Natural killer cell (primary cell): ENCODE measurements at places on chromosomes 16 and 17. TPM values are rescaled to one million over a fixed set of nuclear protein-coding genes. Genes with fewer than 3 reads are reported as not detected.

Gene PPM1E
- not detected for total RNA-seq

GRCh38 chr16:61763013-61763412 lies 273.2 kb downstream of the CDH8 start:
- DNase-seq, result no peak

- DNase-seq, result no peak
Observed at GRCh38 chr17:45315648-45316433, 979 bp downstream of the MAP3K14 start.

DNA sequence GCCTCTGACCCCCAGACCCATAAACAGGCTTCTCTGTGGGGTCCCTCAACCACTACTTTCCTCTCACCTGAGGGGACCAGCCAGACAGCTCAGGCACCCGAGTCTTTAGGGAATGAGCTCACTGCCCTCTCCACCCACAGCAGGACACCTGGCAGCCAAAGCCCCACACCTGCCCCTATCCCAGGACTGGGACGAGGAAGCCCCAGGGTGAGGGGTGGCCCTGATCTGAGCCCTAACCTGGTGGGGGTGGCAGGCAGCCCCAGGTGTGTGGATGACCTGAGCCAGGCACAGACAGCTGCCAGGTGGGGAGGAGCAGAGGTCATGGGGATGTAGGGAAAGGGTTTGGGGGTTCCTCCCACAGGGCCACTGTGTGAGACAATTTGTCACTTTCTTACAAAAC lies 1.7 kb upstream of the TEX19 start:
- no peak for DNase-seq

DNA sequence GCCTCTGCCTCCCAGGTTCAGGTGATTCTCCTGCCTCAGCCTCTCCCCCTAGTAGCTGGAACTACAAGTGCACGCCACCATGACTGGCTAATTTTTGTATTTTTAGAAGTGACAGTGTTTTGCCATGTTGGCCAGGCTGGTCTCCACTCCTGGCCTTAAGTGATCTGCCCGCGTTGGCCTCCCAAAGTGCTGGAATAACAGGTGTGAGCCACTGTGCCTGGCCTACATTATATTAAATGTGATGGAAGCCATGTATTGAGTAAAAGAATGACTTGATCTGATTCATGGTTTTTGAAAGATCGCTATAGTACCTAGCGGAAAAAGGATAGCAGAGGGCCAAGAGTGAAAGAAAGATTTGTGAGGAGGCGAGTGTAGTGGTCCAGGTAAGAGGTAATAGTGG lies 2.7 kb upstream of the PPM1D start:
- no peak for DNase-seq

DNA sequence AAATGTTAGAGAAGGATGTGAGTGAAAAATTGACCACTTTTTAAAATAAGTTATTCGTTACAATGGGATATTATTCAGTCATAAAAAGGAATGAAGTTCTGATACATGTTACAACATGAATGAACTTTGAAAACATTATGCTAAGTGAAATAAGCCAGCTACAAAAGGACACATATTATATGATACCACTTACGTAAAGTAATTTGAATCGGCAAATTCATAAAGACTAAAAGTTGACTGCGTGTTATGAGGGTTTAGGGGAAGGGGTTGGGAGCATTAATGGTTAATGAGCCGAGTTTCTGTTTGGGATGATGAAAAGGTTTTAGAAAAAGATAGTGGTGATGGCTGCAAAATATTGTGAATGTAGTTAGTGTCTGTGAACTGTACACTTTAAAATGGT lies 73.1 kb downstream of the USP32 start:
- no peak for DNase-seq

- no peak for DNase-seq
Observed at GRCh38 chr17:6097005-6097279, 26.8 kb downstream of the WSCD1 start.

- no peak for DNase-seq
Observed at GRCh38 chr17:73610331-73610911, 33.8 kb downstream of the SDK2 start.

DNA sequence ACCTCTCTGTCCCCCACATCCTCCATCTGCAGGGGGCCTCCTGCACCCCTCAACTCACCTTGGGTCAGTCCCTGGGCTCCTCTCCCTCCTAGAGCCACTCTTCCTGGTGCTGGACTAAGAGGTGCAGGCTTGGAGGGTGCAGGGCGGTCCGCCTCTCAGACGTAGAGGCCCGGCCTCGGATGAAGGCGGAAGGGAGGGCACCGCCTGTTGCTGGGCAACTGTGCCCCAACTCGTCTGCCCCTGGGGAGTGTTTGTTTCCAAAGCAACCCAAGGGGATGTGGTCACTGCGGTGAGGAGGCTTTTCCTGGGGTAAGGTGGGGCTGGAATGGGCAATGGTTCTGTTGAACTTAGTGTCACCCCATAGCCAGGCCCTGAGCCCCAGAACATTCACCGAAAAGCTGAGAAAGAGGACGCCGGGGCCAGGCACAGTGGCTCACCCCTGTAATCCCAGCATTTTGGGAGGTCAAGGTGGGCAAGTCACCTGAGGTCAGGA lies at the start of gene C16orf54:
Gene C16orf54, minus strand, starts transcription at position 138 of the 493 bp plus-strand sequence. CDS start 1,039 bp downstream, outside the sequence.
- DNase-seq, result peak; percentile 97

- no peak for DNase-seq
Observed at GRCh38 chr17:79930062-79930876, 91.0 kb upstream of the CBX4 start.

DNA sequence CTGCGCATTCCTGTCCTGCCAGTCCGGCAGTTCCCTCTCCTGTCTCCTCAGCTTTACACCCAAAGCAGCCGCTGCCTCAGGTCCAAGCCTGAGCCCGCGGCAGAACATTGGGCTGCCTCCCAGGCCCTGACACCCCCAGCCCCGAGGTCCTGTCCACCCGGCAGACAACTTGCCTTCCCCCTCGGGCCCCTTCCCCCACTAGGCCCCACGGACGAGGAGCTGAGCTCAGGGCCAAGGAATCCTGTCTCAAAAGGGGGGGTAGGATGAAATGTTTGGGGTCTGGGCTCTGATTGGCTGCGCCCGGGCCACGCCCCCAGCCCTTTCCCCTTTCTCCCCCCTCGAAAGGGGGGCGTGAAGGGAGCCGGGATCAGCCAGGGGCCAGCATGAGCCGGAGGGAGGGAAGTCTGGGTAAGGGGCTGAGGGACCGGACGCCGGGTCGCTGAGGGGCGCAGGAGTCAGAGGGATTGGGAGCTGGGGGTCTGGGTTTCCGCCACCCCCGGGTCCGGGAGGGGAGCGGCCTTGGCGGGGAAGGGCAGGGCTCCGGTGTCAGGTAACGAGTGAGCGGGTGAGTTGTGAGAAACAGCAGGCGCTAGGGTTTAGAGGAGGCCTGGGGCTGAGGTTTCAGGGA lies at the start of gene CTF1:
Gene CTF1, plus strand, starts transcription at position 354 of the 628 bp plus-strand sequence. Its CDS starts 30 bp downstream, at position 384.
- DNase-seq, result no peak

DNA sequence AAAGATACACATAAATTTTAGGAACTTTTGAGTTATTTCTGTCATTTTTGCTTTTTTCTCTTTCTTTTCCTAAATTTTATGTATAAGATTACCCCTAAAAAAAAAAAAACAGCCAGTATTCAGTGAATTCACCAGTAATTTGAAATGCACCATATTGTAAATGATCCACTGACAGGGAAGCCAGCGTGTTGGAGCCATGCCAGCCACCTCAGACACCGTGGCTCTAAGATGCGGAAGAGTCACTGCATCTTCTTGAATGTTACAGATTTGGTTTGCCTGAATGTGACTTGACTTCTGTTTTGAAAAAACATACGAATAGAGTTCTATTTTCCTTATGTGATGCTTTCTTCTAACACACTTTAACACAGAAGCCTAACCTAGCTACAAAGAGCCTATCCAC lies 37.4 kb downstream of the CLUAP1 start:
- no peak for DNase-seq

DNA sequence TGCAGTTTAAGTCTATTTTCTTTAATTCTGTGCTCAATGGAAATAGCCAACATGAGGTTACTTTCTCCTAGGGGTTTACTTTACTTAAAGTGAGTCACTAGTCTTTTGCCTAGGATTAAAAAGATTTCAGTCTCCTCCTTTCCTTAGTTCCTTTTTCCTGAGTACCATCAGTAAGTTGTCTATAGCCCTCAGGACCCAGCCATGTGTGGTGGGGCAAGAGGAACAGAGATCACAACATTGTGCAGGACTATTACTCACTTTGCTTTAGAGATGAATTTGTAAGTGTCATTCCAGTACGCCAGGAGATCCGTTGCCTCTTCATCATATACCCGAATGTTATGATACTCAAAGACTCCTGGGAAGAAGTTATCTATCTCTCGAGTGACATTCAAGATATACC lies 27.7 kb upstream of the CORO6 start:
- DNase-seq, result no peak

DNA sequence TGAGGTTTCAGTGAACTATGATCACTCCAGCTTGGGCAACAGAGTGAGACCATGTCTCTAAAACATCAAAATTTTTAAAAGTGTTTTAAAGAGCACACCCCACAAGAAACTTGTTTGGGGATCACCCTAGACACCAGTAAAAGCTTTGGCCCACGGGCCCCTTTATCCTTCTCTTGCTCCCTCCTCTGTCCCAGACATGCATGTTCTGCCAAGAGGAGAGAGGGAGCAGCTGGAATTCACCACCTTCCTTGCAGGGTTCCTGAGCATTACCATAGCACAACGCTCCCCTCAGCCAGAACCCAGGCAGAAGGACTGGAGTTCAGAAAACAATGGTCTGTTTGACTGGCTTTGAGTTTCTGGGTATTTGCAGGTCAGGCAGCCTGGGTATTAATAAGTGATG lies 214.3 kb upstream of the CDH5 start:
- DNase-seq, result no peak

- DNase-seq, result no peak
Observed at GRCh38 chr16:70419384-70420327, 19.2 kb downstream of the ST3GAL2 start.

- DNase-seq, result no peak
Observed at GRCh38 chr16:66295213-66295612, 71.3 kb upstream of the CDH5 start.

GRCh38 chr16:30548416-30549253 lies 9.5 kb downstream of the ZNF764 start:
- DNase-seq, result no peak

- no peak for DNase-seq
Observed at GRCh38 chr17:1620486-1620885, 8.1 kb downstream of the SLC43A2 start.

Gene CORO7
- total RNA-seq, result 425 TPM

DNA sequence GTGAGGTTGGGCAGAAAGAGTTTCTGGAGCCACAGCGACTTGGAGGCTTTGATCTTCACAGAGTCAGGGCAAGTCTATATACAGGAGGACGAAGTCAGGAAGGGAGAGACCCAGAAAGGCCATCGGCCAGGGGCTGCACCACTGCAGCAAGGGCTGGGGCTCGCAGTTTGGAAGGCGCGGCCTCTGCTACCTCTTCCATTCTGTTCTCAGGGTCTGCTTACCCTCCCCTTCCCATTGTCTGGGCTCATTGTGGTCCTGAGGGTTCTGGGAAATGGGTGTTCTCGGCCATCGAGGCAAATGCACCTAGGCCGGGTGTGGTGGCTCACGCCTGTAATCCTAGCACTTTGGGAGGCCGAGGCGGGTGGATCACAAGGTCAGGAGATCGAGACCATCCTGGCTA lies 16.0 kb downstream of the ST6GALNAC1 start:
- DNase-seq, result no peak
